ENCODE measurements at places on chromosomes 3 and 15. TPM values are rescaled to one million over a fixed set of nuclear protein-coding genes. Genes with fewer than 3 reads are reported as not detected.

DUOX2 gene
- 0.83 TPM for total RNA-seq

FAM81A gene
- total RNA-seq, result 4.7 TPM

DOCK3 gene
- total RNA-seq, result 1.8 TPM

HYAL3 gene
- total RNA-seq, result 3.6 TPM

RTP1 gene
- not detected for total RNA-seq

GRCh38 chr3:98657457-98657856, 64.0 kb upstream of the CPOX start:
- DNase-seq, result no peak

- no peak for DNase-seq
Observed at GRCh38 chr3:66609660-66610561, 109.1 kb upstream of the LRIG1 start.

DNA sequence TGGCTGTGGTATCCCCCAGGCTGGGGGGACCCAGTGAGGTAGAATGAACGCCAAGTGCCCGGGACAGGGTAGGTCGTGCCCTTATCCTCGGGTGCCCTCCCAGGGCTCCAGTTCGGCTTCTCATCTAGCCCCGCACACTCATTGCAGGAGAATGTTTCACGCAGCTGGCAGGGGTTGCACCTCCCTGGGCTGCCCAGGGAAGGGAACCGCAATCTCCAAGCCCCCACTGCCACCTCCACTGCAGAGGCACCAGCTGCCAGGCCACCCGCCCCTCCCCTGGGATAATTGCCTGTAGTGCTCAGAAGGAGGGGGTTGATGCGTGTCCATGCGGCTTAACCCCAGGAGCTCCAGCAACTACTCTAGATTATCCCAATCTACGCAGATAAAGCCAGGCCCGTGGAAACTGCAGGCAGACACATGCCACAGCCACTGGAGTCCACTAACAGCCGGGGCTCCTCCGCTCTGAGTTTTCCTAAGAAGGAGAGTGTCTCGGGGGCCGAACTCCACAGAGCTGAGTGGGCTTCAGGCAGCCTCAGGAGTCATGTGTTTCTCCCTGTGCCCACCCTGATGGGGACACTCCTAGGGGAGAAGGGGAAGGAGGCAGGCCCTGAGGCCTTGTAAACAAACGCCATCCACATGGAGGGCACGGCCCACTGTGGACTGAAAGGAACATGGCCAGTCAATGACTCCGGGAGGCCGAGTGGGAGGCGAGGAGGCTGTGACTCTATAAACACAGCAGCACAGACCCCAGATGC, 137.2 kb upstream of the IQSEC1 start:
- no peak for DNase-seq

DNA sequence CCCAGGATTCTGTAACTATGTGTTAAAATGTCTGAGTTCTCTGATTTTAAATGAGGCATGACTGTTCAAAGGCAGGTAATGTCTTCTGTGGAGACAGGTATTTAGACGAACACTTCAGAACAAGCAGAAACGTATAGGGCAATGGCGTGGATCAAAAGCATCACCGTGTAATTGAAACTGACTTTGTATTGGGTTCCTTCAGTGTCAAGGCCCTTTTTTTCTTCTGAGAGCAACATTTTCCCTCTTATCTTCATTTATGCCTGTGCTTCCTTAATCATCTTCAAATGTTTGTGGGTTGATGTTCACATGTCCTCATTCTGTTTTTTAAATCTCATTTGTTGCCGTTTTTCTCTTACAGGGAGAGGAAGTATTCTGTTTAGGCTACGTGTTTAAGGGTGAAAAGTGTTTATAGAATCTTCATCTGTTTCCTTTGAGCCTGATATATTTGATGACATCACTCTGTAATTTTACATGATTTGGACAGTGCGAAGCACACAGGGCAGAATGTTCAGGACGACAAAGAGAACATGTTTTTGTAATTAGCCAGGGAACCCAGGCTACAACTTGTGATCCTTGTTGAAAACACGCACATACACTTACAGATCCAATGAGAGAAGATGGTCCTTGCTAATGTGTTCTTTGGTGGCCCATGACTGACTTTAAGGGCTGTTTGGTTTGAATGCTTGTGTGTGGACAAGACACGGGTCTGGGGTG, 196.0 kb downstream of the LRTM1 start:
- DNase-seq, result no peak

GRCh38 chr3:114660124-114660523, 366.3 kb downstream of the TIGIT start:
- DNase-seq, result no peak

GRCh38 chr15:76147906-76148570, 88.3 kb downstream of the TMEM266 start:
- DNase-seq, result peak; percentile 61

DNA sequence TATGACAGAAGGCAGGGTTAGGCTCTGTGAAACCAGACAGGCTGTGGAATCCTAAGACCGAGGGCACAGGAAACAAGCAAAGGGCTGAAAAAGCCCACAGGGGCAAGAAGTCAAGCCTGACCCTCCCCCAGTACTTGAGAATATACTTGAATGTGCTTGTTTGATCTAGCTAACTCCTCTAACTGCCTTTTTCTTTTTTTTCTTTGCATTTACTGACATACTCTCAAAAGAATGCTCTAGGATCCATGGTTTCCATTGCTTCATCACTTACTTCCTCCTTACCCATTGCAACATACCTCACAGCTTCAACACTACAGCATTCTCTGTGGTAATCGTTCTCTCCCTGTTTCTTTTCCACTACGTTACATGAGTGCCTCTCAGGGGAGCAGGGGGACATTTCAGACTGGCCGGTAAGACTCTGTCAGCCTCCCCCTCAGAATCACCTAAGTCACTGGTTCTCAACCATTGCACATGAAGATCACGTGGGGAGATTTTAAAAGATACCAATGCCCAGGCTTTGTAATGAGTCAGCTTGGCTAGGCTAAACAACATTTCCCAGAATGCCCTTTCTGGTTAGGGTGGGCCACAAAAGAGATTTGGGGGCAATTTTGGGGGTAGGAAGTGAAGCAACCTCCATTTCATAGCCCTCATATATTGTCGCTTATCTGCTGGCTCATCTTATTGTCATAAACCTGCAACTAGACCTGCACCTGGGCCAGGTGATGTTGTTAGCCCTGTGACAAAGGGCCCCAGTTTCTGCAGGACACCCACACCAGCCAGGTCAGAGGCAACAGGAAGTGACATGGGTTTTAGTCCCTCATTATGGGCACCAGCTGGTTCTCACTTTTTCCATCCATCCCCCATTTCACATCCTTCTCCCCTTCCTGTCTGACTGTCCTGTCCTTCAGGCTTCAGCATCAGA, 24.6 kb upstream of the RSL24D1 start:
- DNase-seq, result no peak

- no peak for DNase-seq
Observed at GRCh38 chr3:180898572-180898971, 13.9 kb upstream of the FXR1 start.

DNA sequence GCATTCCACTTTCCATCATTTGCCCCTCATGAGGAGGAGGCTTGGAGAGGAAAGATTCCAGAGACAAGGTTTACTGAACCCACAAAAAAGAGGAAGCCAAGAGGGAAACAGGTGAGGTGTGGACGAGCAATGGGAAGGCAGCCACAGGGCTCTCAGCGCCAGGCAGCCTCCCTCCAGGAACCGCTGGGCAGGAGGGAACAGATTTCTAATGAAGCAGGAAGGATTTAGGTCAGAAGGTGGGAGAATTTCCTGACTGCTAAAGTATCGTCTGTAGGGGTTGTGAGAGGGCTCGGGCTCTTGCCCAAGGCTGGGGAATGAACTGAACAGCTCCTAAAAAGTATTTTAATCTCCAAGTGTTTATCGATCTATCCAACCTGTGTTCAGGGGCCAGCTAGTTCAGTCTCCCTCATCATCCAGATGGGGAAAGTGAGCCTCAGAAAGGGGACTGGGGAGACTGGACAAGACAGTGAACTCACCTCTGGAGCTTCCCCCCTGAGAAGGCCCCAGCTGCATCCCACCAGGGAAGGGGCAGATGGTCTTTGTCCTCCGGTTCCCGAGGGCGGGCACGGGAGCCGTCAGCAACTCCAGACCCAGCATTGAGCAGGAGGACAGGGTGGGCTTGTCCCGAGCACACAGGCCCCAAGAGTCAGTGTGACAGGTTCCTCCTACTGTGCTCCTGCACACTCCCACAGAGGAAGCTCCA, 10.5 kb downstream of the LOXL1 start:
- DNase-seq, result no peak

Data from sigmoid colon (tissue), 7 donors.